Stomach (tissue), 19 donors: ENCODE measurements at places on chromosomes 6 and 20. TPM values are rescaled to one million over a fixed set of nuclear protein-coding genes. Genes with fewer than 3 reads are reported as not detected.
A peak's percentile ranks its signal among the peaks of the same experiment; 100 is the strongest.

DNA sequence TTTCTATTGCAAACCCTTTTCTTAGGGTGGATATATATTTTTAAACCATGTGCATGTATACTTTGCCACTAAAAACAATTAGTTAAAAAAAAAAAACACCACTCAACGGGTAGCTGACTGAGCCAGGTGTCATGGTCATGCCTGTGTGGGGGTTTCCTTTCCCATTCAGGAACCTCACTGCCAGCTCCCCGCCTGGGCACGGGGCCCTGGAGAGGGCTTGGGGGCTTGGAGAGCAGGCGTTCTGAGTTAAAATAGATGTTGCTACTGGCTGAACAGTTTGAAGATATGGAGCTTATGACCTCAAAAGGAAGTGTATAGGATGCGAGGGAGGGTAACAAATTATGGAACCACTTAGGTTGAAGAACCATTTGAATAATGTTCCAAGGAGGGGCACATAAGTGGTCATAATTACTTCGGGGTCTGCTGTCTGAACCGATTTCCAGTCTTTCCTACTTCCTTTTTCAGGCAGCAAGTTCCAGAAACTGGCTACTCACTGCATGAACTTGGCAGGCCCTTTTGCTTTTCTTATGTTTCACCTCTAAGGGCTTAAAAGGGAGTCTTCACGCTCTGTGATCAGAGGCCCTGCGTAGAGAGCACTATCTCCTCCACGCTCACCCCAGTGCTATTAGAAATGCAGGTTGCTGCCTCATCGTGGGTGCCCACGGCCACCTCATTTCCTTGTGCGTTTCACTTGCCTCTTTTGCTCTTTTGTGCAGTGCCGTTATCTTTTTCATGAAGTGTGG lies 9.9 kb downstream of the STX16 start:
- H3K4me1 ChIP-seq, result peaks cover 19% of the 10 kb centered on the region
- H3K36me3 ChIP-seq, result peaks cover 33% of the 10 kb centered on the region
- DNase-seq, result no peak
- no peak overlapping the region for H3K27ac ChIP-seq
- H3K27me3 ChIP-seq, result no peaks in the 10 kb centered on the region

- H3K27ac ChIP-seq, result no peak overlapping the region
- H3K27me3 ChIP-seq, result no peaks in the 10 kb centered on the region
- DNase-seq, result no peak
- H3K4me3 ChIP-seq, result no peak overlapping the region
Observed at GRCh38 chr20:21685981-21686380, 19.5 kb upstream of the PAX1 start.

GRCh38 chr6:72689107-72689954 lies 67.5 kb downstream of the KCNQ5 start:
- H3K4me1 ChIP-seq, result no peaks in the 10 kb centered on the region
- H3K27ac ChIP-seq, result no peak overlapping the region
- no peak for DNase-seq
- H3K4me3 ChIP-seq, result no peak overlapping the region

- peaks cover 4% of the 10 kb centered on the region for H3K27me3 ChIP-seq
- H3K36me3 ChIP-seq, result peaks cover 11% of the 10 kb centered on the region
- no peak overlapping the region for H3K27ac ChIP-seq
- no peaks in the 10 kb centered on the region for H3K4me1 ChIP-seq
- no peak for DNase-seq
Observed at GRCh38 chr6:3294396-3294795, 35.6 kb downstream of the PSMG4 start.

GRCh38 chr6:127119102-127120022 lies 891 bp downstream of the RSPO3 start:
- peaks cover 46% of the 10 kb centered on the region for H3K27me3 ChIP-seq
- H3K4me3 ChIP-seq, result peak overlapping the region; percentile 61
- H3K4me1 ChIP-seq, result peaks cover 41% of the 10 kb centered on the region

GRCh38 chr6:117381749-117382148 lies 44.0 kb downstream of the ROS1 start:
- no peaks in the 10 kb centered on the region for H3K27me3 ChIP-seq
- no peak overlapping the region for H3K27ac ChIP-seq
- DNase-seq, result no peak
- H3K36me3 ChIP-seq, result no peaks in the 10 kb centered on the region
- H3K4me1 ChIP-seq, result peaks cover under 1% of the 10 kb centered on the region

- no peak within 1 kb of the TSS for H3K27ac ChIP-seq
- peak within 1 kb of the TSS; percentile 60 for H3K4me3 ChIP-seq
- peaks cover 17% of the 10 kb centered on the region for H3K4me1 ChIP-seq
- H3K36me3 ChIP-seq, result no peaks in the 10 kb centered on the region
- H3K27me3 ChIP-seq, result peaks cover 6% of the 10 kb centered on the region
Observed at GRCh38 chr6:83853178-83854000, at the start of gene RIPPLY2. Gene RIPPLY2, plus strand, starts transcription at chr6:83853360. Its CDS starts 57 bp downstream, at chr6:83853417.

- H3K27me3 ChIP-seq, result no peaks in the 10 kb centered on the region
- peaks cover 12% of the 10 kb centered on the region for H3K36me3 ChIP-seq
- DNase-seq, result no peak
Observed at GRCh38 chr6:5328800-5329199, 67.5 kb downstream of the FARS2 start.

- H3K27me3 ChIP-seq, result no peaks in the 10 kb centered on the region
- no peaks in the 10 kb centered on the region for H3K4me1 ChIP-seq
- no peak overlapping the region for H3K27ac ChIP-seq
Observed at GRCh38 chr20:63095718-63096654, 89.2 kb upstream of the BHLHE23 start.

GRCh38 chr20:44733341-44734069 lies 12.2 kb upstream of the KCNK15 start:
- H3K27me3 ChIP-seq, result peaks cover 4% of the 10 kb centered on the region
- no peak overlapping the region for H3K27ac ChIP-seq
- peak; percentile 81 for DNase-seq
- no peak overlapping the region for H3K4me3 ChIP-seq

DNA sequence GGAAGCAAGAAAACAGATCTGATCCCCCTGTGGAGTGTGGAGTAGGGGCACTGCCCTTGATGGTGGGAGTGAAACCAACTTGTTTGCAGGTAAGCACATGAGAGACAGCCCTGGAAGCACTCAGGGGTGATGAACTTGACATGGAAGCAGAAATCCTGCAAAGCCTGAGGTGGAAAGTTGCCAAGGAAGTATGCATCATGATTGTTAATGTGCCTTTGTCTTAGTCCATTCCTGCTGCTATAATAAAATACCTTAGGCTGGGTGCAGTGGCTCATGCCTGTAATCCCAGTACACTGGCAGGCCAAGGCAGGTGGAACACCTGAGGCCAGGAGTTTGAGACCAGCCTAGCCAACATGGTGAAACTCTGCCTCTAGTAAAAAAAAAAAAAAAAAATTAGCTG lies 40.2 kb upstream of the IFNGR1 start:
- DNase-seq, result no peak
- no peak overlapping the region for H3K4me3 ChIP-seq

SNPH gene
- total RNA-seq, result 8.2 TPM

FAM162B gene
- total RNA-seq, result not detected

CASS4 gene
- total RNA-seq, result not detected

FOXQ1 gene
- total RNA-seq, result 46.9 TPM

ATP6V1G2 gene
- total RNA-seq, result not detected

COX4I2 gene
- total RNA-seq, result not detected
